Daoy (cell line): ENCODE measurements at places on chromosomes 2 and 18. TPM values are rescaled to one million over a fixed set of nuclear protein-coding genes. Genes with fewer than 3 reads are reported as not detected.
A peak's percentile ranks its signal among the peaks of the same experiment; 100 is the strongest.

- no peak for DNase-seq
Measured at GRCh38 chr2:143776526-143777297, 647.5 kb downstream of the ARHGAP15 start.

DNA sequence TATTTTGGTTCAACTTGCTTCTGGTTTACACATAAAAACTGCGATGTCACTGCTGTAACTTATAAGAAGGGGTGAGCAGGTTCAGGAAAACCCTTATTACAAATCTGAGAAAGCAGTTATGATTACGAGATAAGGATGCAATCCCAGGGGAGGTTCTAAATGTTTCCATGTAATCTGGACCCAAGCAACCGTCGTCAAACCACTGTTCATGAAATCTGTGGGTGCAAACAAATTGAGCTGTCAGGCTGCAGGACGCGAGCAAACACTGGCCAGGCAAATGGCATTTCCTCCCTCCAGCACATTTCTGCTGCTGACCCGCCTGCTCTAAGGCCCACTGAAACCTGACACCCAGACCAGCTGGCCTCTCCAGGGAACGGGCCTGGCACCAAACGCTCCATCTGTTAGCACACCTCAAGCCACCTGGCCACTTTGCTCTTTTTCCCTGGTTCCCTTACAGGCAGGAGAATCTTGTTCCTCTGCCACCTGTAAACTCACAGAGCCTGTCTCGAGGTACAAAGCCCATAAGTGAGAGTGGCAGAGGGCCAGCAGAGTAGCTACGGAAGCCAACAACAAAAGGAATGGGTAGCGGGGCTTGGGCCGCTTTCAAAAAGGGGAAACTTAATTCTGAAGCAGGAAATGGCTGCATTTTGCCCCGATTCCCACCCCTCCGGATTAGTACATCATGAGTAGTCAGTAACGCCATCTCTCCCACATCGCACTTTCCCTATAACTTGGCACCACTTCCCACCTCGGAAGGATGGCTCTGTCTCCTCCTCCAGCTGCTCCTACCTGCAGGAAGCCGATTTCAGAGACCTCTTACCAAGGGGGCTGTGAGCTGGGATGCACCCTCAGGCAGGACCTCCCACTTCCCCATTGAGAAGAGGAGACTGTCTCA is 26.5 kb downstream of the CRACDL start:
- peak; percentile 68 for DNase-seq

GRCh38 chr2:126995621-126996377 is 97.1 kb downstream of the TEX51 start:
- no peak for DNase-seq

GRCh38 chr2:131577812-131578211 is 50.1 kb downstream of the CCDC74A start:
- no peak for DNase-seq

GRCh38 chr2:99572373-99573164 is 82.8 kb upstream of the REV1 start:
- DNase-seq = peak; percentile 10

GRCh38 chr18:50721451-50722120 is 98.2 kb downstream of the MRO start:
- no peak for DNase-seq

- DNase-seq = no peak
Measured at GRCh38 chr2:124816007-124816406, 790.9 kb downstream of the CNTNAP5 start.

DNA sequence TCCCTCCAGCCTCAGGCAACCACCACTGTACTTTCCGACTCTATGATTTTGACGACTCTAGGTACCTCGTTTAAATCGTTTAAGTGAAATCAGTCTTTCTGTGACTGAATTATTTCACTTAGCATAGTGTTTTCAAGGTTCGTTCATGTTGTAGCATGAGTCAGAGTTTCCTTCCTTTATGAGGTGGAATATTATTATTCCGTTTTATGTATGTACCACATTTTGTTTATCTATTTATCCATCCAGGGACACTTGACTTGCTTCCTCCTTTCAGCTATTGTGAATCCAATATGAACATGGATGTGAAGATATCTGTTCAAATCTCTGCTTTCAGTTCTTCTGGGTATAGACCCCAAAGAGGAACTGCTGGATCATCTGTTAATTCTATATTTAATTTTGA is 19.1 kb downstream of the IL1R2 start:
- no peak for DNase-seq

KCNE4 gene
- total RNA-seq = 0.77 and 2.0 TPM in 2 replicates

MALL gene
- 0.34 TPM in 1 of 2 replicates, not detected in the other for total RNA-seq

UGT1A4 gene
- 0.63 TPM in 1 of 2 replicates, not detected in the other for total RNA-seq

KIAA2012 gene
- total RNA-seq = not detected in 2 replicates

NT5C1B gene
- 0.21 TPM in 1 of 2 replicates, not detected in the other for total RNA-seq

RIF1 gene
- total RNA-seq = 45.9 and 56.1 TPM in 2 replicates
